ENCODE measurements at places on chromosomes 1 and 21.

DNA sequence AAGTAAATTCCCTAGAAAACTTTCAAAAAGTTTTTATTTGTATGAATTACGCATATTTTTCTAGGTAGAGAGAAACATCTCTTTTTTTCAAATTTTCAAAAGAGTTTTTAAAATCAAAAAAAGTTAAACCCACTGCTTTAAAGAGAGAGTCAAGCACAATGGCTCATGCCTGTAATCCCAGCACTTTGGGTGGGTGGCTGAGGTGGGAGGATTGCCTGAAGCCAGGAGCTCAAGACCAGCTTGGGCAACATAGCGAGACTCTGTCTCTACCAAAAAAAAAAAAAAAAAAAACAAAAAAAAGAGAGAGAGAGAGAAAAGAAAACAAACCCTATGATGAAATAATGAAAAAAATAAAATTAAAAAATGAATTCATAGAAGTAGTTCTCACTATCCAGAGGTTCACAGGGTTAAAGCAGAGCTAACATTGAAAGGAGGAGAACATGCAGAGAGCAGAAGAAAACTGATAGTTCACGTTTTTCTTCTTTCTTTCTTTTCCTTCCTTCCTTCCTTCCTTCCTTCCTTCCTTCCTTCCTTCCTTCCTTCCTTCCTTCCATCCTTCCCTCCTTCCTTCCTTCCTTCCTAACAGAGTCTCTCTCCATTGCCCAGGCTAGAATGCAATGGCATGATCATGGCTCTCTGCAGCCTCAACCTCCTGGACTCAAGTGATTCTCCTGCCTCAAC lies 30.5 kb upstream of the SARS1 start:
- no peak for DNase-seq

DNA sequence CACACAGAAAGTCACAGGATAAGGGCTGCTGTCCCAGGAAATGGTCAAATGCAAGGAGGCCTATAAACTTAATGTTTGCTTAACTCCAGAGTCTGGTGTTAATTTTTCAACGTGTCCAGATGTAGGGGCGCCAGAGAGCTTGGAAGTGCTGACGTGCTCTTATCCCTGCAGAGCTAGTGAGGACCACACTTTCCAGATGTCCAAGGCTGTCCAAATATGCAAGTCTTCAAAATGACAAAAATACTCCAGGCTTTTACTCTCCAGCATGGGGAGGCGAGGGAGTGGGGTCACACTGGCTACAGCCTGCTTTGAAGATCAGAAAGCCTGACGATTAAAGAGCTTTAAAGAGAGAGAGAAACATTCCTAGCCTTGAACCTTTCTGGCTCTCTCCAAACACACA lies 57.6 kb downstream of the ABCA4 start:
- DNase-seq: no peak

DNA sequence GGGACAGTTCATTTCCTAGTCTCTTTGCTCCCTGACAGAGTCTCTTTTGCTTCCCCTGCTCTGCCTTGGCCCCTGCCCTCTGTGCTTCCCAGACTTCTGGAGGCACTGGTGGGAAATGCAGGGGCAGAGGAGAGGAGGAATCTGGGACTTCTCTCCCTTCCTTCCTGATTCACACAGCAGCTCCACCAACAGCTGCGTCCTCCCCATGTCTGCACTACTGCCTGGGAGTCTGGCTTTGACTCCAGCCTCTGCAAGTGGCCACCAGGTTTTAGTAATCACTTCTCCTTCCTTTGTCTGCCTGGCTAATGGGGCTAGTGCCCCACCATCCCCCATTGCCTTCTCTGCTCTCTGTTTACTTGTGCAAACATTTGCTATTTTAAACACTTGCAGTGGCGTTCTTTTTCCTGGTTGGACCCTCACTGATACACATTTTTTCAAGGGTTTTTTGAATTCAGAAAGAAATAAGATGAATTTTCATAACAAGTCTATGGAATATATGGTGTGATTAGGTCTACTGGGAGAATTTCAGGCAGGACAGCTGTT lies 21.9 kb downstream of the FASLG start:
- no peak for DNase-seq

- DNase-seq: no peak
Observed at GRCh38 chr1:3685222-3685621, 32.9 kb downstream of the TP73 start.

GRCh38 chr1:221097479-221098281 lies 218.4 kb downstream of the HLX start:
- peak; percentile 80 for DNase-seq

DNA sequence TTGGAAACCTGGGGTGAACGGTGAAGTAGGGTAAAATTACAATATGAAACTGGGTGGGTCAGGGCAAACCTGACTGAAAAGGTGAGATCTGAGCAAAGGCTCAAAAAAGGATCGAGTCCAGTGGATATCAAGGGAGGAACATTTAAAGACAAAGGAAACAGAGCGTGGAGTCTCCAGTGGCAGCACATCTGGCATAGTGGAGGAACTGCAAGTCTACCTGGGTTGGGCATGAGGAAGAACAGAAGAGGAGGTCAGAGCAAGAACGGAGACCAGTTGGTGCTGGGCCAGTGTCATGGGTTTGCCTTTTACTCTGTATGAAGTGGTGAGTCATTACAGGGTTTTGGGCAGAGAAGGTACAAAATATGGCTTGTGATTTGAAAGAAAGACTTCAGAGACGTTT lies 163.7 kb downstream of the NTPCR start:
- no peak for DNase-seq

DNA sequence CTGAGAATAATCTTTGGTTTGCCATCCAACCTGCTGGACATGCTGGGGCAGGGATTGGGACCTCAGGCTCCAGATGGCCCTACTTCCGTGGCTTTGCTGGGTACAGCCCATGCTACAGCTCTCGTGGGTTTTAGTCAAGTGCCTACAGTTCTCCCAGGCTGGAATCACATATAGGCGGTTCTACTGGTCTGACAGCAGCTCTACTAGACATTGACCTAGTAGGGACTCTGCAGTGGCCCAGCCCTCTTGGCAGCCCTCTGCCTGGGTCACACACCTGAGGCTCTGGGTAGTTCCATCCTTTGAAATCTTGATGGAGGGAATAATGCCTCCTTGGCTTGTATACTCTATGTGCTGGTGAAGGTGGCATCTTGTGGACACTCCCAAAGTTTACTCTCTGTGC lies 72.2 kb downstream of the PGM1 start:
- no peak for DNase-seq

GRCh38 chr1:39564941-39565340 lies 11.6 kb downstream of the PABPC4 start:
- DNase-seq: no peak

DNA sequence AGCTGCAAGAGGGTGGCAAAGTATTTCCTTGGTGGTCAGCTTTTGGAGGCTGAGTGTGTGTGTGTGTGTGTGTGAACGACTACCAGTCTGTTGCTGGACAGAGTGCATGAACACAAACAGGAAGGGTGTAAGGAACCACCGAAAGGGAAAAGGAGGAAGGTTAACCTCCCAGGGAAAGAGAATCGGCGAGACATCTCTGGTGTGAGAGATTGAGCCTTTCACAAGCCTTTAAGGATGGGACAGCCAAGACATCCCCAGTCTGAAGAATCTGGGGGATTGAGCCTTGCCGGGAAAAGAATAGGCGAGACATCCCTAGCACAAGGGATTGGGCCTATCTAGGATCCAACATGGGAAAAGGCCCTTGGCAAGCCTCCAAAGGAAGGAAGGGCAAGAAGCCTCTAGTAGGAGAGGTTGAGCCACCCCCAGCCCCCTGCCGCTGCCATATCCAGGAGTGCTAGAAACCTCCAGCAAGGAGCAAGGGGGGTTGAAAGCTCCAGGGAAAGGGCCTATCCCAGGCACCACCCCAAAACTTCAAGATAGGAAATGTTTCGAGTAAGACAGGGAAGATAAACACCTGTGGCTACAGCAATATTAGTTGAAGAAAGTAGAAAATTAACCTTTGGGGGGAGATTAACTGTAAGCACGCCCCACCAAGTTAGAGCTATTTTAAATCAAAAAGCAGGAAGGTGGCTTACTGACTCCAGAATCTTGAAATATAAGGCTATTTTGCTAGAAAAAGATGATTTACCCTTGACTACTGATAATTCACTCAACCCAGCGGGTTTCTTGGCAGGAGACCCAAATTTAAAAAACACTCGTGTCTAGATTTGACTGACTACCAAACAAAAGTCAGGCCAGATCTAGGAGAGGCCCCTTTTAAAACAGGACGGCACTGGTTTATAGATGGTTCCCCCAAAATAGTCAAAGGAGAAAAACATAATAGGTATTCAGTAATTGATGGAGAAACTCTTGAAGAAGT lies 3.2 kb downstream of the TEX50 start:
- no peak for DNase-seq

DNA sequence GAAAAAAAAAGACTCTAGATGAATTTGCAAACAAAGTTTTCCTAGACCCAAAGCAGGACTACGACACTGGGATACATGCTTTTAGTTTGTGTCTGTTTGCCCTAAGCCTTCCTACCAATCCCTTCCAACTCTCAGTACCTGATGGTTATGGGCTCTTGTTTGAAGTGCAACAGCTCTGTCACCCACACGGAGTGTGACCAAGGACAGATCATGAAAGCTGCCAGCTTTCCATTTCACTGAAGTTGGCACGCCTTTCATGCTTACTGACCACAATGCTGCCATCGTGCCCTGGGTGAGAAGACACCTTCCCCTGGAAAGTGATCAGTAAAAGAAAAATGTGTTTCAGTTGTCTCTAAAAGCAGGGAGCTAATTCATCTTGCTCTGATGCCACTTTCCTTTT lies 312.5 kb upstream of the PTBP2 start:
- no peak for DNase-seq

GRCh38 chr1:95115708-95116137 lies 1.4 kb upstream of the TLCD4 start:
- DNase-seq: no peak

GRCh38 chr1:109398343-109399225 lies 866 bp upstream of the SORT1 start:
- DNase-seq: no peak

GRCh38 chr1:179729881-179730280 lies 13.2 kb upstream of the FAM163A start:
- DNase-seq: no peak

DNA sequence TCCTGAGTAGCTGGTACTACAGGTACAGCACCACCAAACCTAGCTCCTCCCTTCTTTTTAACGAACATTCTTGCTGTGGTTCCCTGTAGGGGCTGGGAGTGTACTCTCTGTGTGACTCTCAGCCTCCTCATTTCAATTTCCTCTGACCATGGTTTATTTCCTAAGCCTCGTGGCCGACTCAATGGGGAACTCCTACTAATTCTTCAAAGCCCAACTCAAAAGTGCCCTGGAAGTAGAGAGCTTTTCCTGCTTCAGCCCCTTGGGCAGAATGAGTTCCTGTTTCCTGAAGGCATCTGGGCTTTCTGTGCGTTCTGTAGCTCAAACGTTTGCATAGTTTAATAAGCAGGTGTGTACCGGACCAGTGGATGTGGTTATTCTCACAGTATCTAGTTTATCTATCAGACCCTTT lies 70.9 kb upstream of the ACOT11 start:
- no peak for DNase-seq

- DNase-seq: peak; percentile 67
Observed at GRCh38 chr1:119631433-119632102, 16.5 kb downstream of the ZNF697 start.

DNA sequence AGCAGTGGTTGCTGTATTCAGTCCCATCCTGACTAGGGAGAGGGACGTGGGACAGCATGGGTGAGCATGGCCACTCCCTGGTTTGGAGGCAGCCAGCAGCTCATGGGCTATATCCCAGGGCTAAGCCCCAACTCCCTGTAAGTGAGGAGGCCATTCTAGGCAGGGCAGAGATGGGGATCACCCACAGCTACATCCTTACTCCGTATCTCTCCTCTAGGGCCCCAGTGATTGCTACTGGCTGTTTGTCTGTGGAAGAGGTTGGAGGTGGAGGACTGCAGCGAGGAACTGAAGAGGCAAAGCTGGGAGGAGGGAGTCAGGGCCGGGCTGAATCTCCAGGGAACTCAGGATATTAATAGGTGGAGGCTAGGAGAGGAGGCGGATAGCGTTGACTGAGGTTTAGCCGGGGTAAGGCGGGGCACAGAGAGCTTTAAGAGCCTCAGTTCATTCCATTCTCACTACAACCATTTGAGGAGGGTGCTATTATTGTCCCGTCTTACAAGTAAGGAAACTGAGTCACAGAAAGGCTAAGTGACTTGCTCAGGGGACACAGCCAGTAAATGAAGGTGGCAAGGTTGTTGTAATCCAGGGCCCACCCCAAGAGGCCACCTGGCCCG lies 6.8 kb downstream of the OLIG2 start:
- no peak for DNase-seq

- DNase-seq: no peak
Observed at GRCh38 chr1:64901663-64902062, 64.7 kb downstream of the JAK1 start.

DNA sequence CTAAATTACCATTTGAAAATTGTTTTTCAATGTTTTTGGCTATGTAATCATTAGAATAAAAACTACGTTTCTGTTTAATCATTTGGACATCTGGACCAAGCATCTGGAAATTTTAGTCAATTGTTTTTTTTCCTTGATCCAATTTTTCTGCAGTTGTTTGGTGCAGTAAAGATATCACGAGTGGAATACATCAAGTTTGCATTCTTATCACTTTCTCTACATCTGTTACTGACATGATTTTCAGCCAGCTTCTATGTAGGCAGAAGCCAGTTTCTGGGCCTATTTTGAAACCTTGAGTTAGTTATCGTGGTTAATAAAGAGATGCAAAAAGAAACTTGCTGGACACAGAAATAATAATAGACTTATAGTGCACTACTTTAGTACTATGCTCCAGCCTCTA lies 277.9 kb upstream of the ADAMTS5 start:
- DNase-seq: no peak

DNA sequence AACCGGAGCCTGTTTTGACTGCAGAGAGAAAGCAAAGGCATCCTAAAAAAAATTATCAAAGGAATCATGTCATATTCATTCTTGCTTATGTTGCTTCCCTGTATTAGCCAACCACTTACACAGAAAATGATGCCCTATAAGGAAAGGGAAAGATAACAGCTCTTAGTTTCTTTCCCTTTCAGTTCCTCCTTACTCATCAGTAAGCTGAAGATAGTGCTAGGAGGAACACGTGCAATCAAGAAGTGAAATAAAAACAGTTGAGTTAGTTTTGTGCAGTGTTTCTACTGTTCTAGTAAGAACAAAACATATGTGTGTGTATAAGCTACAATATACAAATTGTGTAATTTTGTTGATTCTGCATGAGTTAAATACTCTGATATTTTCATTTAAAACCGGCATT lies 45.3 kb upstream of the MTF2 start:
- DNase-seq: no peak

DNA sequence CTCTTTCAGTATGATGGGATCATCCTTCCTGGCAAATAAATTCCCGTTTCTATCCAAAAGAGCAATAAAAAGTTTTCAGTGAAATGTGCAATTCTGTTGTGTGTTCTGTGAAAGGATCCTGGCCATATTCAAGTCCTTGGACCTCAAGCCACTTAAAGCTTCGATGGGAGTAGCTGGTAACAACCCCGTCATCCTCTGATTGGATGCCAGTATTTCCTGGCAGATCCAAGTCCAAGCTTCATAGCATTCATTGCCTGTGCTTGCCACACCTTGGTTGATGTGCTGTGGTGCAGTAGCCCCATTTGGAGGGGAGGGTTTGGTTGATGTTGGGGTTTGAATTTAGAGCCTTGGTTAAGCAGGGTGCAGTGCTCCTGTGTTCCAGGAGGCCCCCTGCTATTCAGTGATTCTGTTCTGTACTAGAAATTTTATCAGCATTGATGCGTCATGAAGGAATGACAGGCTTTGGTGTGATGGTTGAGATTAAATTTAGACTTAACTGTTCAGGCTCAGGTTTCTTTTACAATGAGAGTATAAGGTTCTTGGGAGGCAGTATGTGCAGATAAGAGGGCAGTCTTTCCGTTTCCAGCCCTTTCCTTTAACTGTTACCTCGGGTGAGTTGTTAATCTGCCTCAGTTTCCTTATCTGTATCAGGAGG lies 4.9 kb downstream of the RPL11 start:
- no peak for DNase-seq

Measured in T1000 (cell line).